ENCODE measurements at places on chromosomes 13 and 19. TPM values are rescaled to one million over a fixed set of nuclear protein-coding genes. Genes with fewer than 3 reads are reported as not detected.

Gene CAMSAP3
- 65.4 TPM for total RNA-seq

Gene SLC25A42
- 7.2 TPM for total RNA-seq

Gene OR7C1
- total RNA-seq: not detected

Gene CCDC97
- total RNA-seq: 44.6 TPM

Gene OR10H1
- 0.09 TPM for total RNA-seq

Gene CD209
- total RNA-seq: not detected

Gene AZU1
- 5.2 TPM for total RNA-seq

Gene CGB1
- total RNA-seq: not detected

Gene ZNF134
- total RNA-seq: 37.5 TPM

Gene PTPRS
- 240 TPM for total RNA-seq

Gene MIA
- total RNA-seq: not detected

Gene IZUMO4
- total RNA-seq: 4.6 TPM

Gene C19orf12
- total RNA-seq: 10.5 TPM

Gene ZNF66
- 42.6 TPM for total RNA-seq

Gene PCDH8
- 1.1 TPM for total RNA-seq

Gene SIRT6
- total RNA-seq: 23.1 TPM

Gene USHBP1
- total RNA-seq: 3.8 TPM

Gene LHFPL6
- total RNA-seq: 2.8 TPM

Gene SERP2
- total RNA-seq: 2.6 TPM

Gene SYCN
- total RNA-seq: not detected

Gene RUBCNL
- total RNA-seq: 3.0 TPM

Gene ZNF536
- 0.14 TPM for total RNA-seq

Gene HMGB1
- total RNA-seq: 557 TPM

Gene CYP2S1
- 34.2 TPM for total RNA-seq

Gene NTN5
- 1.4 TPM for total RNA-seq

All from endodermal cell (in vitro differentiated cells).